Camera-type eye (tissue), 1 donor: ENCODE measurements at places on chromosomes 7 and 10. TPM values are rescaled to one million over a fixed set of nuclear protein-coding genes. Genes with fewer than 3 reads are reported as not detected.

The C10orf67 gene
- 0.11 TPM for total RNA-seq

The PDE6C gene
- total RNA-seq = 4.2 TPM

The TCTN3 gene
- 31.3 TPM for total RNA-seq

The NEUROG3 gene
- not detected for total RNA-seq

The ZNF783 gene
- 18.6 TPM for total RNA-seq
